Mesendoderm (in vitro differentiated cells): ENCODE measurements at places on chromosomes 5 and 9.

DNA sequence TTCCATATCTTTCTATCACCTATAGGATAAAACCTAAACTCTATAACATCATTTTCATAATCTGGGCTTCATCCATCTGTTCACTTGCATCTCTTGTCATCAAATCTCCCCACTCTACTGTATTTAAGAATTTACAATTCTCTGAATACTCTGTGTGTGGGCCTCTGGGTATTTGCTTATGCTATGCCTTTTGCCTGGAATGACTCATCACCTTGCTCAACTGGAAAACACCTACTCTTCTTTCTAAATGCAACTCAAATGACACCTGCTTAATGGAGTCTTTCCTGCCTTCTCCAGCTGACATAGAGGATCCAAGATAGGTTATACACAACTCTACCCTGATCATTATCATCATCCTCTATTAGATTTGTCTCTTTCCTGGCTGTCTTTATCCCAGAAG is 421.7 kb downstream of the SPATA31D1 start:
- DNase-seq: peak; percentile 26

GRCh38 chr5:32990593-32991420 is 279.7 kb downstream of the NPR3 start:
- no peak for DNase-seq

GRCh38 chr9:83208065-83208850 is 145.3 kb upstream of the RASEF start:
- peak; percentile 44 for DNase-seq

DNA sequence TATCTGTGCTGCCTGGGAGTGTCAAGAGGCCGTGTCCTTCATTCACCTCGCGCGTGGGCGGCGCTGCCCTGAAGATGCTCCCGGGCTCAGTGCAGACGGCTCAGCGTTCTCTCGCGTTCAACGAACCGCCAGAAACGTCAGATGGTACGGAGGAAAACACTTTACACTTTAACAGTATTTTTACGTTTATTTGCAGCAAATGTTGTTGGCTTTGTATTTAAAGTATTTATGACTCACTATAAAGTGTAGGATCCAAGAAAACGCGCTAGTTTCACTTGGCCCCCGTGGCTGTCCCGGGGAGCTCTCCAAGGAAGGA is 544 bp upstream of the ERCC6L2 start:
- no peak for DNase-seq

DNA sequence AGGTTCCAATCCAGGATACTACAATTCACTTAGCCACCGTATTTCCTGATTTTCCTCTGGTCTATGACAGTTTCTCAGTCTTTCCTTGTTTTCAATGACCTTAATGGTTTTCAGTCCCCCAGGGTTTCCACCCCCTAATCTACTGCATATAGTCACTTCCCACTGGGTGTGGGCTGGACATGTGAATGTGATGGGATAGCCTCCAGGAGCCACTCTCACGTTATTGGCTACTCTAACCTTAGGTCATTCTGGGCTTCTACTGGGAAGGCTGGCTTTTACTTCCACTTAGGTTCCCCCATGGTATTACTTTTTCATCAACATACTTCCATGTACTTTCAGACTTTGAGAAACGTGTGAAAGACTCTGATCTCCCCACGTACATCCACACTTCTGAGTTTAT is 46.5 kb downstream of the ISOC1 start:
- DNase-seq: peak; percentile 13

GRCh38 chr5:110594866-110595265 is 131.6 kb downstream of the TMEM232 start:
- no peak for DNase-seq

GRCh38 chr5:174571662-174572397 is 152.6 kb upstream of the MSX2 start:
- peak; percentile 95 for DNase-seq

- DNase-seq: no peak
Observed at GRCh38 chr9:98763986-98764745, 32.2 kb downstream of the ANKS6 start.

DNA sequence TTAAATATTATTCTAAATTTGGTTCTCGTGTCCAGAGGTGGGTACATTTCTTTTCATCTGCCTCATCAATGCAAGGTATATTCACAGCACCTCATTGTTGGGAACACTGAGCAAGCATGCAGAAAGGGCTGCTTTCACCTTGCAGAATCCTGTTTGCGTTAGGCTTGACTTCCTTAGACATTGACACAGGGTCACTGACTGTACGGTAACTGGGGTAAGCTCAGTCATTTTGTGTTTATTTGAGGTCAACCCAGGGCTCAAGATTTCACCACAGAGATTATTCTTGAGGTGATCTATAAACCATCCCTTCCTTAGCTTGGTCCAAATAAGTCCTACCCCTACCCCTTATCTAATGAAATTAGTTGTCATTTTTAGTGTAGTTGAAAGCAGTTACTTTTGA is 1.7 kb upstream of the PTPDC1 start:
- no peak for DNase-seq

GRCh38 chr5:141349917-141350619 is at the start of gene PCDHGB1:
TSS of gene PCDHGB1 (plus strand) at chr5:141350099. CDS start at chr5:141350261, 162 bp downstream.
- peak; percentile 85 for DNase-seq

DNA sequence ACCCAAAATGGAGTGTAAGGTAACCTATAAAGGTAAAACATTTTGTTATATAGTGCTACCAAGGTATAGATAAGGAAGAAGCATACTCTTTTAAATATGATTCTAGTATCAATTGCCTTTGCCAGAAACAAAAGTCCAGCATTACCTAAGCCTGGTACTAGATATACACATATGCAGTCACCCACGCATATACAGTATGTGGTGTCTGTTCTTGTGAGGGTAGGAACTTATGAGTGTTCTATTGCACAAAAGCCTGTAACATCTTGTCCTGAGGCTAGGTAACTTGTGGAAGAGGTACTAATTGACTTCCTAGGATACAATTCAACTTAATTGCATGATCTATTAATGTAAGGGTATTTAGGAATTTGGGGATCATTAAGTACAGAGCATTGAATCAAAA is 31.3 kb upstream of the IFNE start:
- no peak for DNase-seq

DNA sequence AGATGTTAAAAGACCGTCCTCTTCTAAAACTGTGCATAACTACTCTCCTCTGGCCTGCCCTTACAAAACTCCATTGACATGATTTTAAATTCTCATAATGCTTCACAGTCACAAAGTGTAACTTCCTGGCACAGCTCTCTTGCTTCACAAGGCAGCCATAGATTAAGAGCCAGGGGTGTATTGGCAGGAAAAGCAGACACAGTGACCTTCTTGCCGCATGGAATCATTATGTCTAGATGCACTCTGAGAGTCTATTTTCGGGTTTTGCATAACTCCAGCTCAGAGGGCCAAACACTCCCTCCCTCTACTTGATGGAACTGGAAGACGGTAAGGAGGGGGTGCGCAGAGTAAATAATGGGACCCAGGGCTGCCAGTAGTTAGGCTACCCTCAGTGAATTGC is 110.1 kb downstream of the MARCHF3 start:
- no peak for DNase-seq

DNA sequence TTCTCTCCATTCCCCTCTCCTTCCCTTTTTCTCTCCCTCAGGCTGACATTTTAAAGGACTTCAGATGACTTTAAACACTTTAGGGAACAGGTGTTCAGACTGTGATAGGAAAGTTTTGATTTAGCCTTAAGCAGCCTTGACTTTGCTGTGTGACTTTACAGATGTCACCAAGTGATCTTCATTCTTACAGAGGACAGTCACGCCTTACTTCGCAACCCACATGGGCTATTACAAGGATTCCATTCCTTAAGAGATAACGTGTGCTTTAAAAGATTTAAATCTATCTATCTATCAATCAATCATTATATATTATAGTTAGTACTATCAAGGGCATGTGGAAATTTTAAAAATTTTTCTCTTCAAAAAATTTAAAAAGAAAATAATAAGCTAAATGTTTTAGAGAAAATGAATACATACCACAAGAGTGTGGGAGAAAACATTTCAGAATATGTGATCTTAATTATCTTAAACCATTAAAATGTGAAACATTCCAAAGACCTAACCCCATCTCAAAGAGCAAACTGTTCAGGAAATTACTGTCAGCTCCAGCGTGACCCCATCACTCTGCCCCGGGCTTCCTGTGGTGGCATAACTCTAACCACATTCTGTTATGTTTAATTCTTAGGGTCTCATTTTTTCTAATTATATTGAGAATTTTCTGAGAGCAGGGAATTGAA is 530.5 kb downstream of the SEMA5A start:
- DNase-seq: no peak

DNA sequence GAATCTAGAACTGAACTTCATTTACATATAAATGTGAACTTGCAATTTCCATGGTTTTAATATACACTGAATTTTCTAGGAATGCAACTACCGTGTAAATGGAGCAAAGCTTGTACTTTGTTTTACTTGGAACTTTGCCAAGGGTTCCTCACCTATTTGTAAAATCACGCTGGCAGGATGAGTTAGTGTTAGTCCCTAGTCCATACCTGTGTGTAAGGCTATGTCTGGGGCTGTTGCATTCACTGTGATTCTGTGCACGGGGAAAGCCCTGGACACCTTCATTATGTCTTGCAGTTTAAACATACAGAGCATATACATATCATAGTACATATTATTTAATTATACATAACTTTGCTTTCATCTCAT is 119.9 kb downstream of the PAX5 start:
- no peak for DNase-seq

DNA sequence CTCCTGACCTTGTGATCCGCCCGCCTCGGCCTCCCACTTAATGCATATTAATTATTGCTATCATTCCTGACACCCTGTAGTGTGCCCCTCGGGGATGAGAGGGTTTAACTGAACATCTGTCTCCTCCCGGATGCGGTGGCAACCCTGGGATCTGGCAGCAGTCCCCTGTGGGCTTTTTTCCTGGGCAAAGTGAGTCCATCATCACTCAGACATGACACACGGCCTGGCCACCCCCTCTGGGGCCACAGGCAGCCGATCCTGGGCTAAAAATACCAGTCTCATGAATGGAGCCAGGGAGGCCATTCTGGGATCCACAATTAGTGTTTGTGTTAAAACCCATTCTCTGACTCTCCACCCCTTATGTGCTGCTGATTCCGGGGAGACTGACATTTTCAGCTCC is 161.2 kb downstream of the RGS3 start:
- DNase-seq: no peak

- DNase-seq: no peak
Observed at GRCh38 chr9:92424340-92424739, at the start of gene OMD. TSS of gene OMD (minus strand) at chr9:92424471. CDS start at chr9:92417558, 6,913 bp downstream.

GRCh38 chr5:8188874-8189565 is 320.1 kb downstream of the MTRR start:
- no peak for DNase-seq

DNA sequence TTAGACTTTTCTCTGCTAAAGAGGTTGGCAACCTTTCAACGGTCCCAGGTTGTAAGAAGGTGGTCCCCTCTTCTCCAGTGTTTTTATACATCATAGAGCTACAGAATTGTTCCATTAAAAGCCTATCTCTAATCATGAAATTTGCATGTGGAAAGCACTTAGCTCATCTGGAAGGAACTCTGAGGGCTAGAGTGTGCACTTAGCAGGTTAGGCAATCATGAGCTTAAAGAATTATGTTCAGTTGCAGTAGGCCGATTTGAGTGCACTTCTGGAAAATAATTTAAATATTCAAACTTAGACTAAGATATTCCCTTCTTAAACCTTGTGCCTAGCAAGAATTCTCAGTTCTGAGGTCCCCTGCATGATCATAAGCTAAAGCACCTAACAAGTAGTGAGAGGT is 468.7 kb downstream of the SPATA31D1 start:
- DNase-seq: no peak

- DNase-seq: peak; percentile 6
Observed at GRCh38 chr5:67669916-67670315, 473.3 kb upstream of the CD180 start.

GRCh38 chr5:171647043-171647903 is 138.3 kb upstream of the SMIM23 start:
- peak; percentile 72 for DNase-seq

DNA sequence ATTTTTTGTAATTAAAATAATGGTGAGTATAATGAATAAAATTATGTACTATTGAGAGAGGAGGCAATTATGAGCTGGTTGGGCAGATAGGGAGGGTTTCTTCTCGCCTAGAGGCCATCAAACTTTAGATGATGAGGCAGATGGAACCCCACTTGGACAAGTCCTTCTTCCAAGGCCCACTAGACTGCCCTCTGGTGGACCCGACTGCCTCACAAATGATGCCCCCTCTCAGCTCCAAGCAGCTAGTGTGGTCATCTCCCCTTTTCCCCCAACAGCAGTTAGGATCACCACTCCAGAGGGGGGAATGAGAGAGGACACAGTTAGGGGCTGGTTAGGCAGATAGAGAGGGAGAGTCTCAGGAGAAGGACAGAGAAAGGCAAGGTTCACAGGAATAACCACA is 348.0 kb upstream of the CDH18 start:
- DNase-seq: peak; percentile 26

DNA sequence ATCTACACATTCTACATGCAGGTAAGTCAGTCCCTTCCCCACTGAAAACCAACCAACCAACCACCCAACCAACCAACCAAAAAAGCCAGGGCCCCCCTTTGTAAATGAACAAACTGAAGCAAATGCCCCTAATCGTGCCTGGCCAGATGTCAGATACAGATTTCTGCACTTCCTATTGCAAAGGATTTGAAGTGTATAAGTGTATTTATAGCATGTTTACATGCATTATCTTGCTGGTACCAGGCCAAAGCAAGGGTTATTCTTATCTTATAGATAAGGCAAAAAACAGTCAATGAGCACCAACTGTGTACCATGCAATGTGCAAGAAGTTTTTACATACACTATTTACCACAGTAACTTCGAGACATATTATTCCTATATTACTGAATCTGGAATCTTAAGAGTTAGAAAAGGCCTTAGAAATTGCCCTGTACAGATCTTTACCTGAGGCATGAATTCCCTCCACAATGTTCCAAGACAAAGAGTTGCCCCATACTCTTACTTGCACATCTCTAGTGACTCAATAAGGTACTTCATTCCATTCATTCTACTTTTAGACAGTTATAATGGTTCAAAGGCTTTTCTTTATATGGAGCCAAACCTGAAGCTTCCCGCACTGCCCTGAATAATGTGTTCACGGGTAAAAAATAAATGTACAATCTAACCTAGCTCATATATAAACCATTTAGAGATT is 51.7 kb upstream of the NR5A1 start:
- no peak for DNase-seq

DNA sequence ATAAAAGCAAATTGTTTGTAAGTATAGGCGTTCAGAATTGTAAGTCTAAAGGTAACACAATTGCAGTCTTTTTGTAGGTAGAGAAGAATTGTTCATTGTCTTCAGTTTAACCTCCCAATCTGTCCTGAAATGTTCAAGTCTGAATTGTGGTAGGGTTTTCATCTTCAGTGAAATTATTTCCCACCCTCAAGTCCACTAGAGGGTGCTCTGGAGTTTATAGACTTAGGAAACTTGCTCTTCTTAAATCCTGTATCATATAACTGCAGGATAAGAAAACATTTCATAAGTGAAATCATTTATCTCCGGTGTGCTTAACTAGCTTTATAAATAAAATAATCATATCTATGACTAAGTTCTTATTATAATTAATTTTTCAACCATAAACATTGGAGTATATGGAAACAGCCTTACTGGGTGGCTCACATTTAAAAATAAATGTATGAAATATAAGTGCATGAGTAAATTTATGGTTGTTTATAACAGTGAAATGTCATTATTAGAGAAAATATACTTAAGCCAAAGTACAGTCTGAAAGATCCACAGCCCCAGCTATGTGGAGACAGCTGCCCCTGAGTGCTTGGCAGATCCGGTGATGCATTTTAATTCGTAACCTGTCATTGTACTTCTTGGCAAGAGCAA is 182.4 kb upstream of the OTULINL start:
- DNase-seq: peak; percentile 48

GRCh38 chr5:2038321-2039179 is 155.8 kb upstream of the IRX4 start:
- peak; percentile 94 for DNase-seq
